ENCODE measurements at places on chromosomes 13 and 19. TPM values are rescaled to one million over a fixed set of nuclear protein-coding genes. Genes with fewer than 3 reads are reported as not detected.

SLC10A2 gene
- not detected for total RNA-seq

PAF1 gene
- total RNA-seq = 46.4 TPM

COL4A2 gene
- 93.1 TPM for total RNA-seq

DNA sequence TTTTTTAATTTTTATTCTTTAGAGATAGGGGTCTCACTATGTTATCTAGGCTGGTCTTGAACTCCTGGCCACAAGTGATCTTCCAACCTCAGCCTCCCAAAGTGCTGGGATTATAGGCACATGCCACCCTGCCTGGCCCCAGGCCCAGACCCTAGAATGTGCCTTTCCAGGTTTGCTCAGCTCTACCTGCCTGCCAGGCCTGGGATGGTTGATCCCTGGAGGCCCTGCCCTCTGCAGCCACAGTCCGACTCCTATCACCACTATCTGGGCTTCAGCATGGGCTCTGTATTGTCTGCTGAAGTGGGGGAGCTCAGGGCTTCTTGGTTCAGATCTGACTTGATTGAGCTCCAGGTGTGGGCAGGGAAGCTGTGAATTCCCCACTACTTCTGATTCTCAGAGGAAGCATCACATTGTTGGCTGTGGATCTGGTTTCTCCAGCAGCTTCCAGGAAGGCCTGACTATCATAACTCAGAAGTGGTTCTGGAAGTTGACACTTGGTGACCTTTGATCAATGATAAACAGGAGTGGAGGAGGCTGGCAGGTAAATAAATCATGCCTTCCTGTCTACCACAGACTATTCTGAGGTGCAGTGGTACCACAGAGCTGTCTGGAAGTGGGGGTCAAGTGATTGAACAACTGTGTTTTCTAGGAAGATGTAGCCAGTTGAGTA is 71.9 kb downstream of the OLFM4 start:
- no peak for DNase-seq

GRCh38 chr13:41627425-41627824 is 170.1 kb downstream of the RGCC start:
- no peak for DNase-seq

DNA sequence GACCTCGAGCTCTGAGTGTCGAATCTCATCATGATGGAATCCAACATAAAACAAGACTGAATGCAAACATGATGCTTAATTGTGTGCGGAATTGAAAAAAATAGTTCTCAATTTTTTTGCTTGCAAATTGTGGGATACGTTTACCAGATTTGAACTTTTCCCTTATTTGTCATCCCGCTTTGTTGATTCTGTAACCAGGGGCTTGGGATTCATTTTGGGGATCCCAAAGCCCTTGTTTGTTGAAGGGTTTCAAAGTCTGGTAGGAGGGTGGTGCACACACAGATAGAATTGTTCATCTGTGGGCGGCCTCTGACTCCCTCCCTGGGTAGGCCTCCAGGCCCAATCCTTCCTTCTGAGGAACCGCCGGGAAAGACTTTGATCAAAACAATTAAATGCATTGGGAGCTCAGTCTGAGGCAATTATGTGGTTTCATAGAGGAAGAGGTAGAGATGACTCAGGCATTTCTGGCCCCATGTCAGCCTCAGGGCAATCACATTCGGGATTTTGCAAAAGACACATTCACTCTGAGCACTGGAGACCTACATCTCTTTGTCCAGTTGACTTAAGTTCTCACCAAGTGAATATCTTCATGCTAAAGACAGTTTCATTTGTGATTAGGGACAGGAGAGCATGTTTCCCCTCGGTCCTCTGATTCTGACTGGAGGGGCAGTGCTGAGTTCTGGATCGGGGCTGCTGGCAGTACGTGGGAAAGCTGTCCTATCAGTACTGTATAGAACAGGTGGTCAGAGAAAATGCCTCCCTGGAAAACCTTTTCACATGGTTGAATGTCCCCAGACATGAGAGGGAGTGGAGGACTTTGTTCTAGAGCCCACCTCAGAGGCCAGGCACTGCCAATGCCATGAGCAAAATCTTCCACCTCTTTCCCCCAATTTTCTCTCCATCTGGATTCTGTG is 27.8 kb upstream of the IGFL4 start:
- DNase-seq = no peak

GRCh38 chr13:98103942-98104880 is 38.7 kb upstream of the FARP1 start:
- DNase-seq = no peak

DNA sequence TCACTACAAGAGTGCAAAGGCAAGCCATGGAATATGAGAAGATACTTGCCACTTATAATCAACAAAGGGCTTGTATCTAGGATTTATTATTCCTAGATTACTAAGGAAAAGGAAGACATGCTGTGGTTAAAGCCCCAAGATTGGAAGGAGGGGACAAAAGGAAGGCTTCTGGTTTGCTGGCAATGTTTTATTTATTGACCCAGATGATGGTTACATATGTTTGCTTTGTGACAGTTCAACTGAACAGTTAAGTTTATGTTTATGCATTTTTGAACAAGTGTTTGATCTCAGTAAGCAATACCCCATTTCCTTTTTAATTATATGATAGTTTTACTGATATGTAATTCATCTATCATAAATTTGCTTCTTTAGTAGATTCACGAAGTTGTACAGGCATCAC is 40.3 kb downstream of the CDADC1 start:
- no peak for DNase-seq

- DNase-seq = no peak
Observed at GRCh38 chr13:109243311-109243951, 543.0 kb downstream of the IRS2 start.

- no peak for DNase-seq
Observed at GRCh38 chr13:26007261-26008125, 44.3 kb downstream of the SHISA2 start.

GRCh38 chr19:1668048-1668485 is 15.7 kb upstream of the TCF3 start:
- no peak for DNase-seq

Data from heart right ventricle (tissue), 16 donors.